ENCODE measurements at places on chromosomes 13 and 19.

- no peak for DNase-seq
These were observed 5.0 kb downstream of the PAK4 start for GRCh38 chr19:39130337-39131254.

DNA sequence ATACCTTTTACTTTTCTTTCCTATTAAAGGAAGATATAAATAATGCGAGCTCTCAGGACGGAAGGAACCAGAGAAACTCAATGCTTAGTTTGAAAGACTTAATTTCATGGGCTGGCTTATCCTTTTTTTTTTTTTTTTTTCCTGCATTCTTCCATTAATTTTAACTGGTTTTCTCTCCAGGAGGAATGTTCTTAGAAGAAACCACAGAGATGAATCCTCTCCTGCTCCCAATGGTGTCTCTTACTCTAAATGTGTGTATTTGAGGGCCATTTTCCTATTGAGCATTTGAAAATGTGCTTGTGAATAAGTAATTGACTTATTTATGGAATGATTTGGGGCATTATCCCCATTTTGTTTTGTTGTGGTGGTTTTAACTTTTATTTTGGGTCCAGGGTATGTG lies 494.9 kb downstream of the FOXO1 start:
- no peak for DNase-seq

DNA sequence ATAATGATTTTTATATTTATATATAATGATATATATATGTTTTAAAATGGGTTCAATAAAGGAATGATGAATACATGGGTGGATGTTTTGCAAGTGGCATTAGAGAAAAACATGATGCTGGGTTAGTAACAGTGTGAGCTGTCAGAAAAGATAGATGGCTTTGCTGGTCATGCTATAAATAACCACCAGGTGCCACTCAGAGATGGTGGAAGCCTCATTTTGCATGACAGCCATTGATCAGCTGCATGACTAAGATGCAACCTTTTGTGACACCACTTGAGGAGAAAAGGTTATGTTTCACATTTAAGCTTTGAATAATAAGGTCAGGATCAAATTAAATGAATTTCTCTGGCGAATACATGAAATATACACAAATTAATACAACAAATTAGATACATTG lies 737.7 kb downstream of the PCDH9 start:
- no peak for DNase-seq

DNA sequence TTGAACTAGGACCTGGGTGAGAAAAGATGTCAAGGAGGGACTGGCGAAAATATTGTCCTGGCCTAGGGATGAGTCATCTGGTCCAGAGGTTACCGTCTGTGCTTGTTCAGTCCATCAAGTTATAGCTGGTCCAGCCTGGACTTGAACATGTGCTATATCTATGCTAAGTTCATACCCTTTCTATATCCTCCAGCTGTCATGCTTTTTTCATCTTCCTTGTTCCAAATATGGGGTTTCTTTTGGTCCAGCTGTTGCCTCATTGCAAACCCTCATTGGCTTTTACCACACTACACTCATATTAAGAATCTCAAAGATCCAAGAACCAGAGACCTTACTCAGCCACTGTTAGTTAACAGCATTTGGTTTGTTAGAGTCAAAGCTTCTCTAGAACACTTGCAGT lies 19.1 kb upstream of the KLF12 start:
- DNase-seq: no peak

DNA sequence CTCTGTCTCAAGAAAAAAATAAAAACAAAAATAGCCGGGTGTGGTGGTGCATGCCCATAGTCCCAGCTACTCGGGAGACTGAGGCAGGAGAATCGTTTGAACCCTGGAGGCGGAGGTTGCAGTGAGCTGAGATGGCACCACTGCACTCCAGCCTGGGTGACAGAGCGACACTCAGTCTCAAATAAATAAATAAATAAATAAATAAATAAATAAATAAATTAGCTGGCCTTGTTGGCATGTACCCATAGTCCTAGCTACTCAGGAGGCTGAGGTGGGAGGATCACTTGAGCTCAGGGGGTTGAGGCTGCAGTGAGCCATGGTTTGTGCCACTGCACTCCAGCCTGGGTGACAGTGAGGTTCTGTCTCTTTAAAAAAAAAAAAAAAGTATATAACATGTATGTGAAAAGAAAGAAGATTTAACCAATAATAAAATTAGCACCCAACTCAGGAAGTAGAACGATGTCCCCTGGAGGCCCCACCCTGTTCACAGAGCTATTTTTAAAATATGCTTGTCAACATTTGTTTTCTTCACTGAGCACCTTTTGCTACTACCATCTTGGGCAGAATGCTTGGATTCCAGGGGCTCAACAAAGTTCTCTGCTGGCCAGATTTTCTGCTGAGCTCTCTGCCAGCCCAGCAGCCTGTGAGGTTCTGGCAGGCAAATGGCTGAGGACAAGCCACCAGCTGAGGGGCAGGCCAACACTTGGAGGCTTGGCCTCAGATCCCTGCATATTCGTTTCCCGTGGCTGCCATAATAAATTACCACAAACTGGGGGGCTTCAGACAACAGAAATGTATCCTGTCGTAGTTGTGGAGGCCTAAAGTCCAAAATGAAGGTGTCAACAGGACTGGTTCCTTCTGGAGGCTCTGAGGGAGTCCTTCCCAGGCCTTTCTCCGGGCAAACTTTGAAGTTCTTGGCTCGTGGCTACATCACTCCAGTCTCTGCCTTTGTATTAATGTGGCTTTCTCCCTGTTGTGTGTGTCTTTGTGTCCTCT lies 5.2 kb downstream of the SLC25A42 start:
- DNase-seq: no peak

- no peak for DNase-seq
These were observed 416.2 kb downstream of the DIAPH3 start for GRCh38 chr13:59747529-59747928.

DNA sequence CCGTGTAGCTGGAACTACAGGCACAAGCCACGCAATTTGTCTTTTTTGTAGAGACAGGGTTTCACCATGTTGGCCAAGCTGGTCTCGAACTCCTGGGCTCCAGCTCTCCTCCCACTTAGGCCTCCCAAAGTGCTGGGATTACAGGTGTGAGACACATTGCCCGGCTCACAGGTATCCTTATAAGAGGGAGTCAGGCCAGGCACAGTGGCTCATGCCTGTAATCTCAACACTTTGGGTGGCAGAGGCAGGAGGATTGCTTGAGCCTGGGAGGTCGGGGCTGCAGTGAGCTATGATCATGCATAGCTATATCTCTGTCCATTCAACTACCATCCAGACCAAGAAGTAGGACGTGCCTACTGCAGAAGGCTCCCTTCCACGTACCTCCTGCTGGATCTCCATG lies 10.2 kb upstream of the IGLON5 start:
- DNase-seq: no peak

- DNase-seq: no peak
These were observed 125.3 kb downstream of the TSHZ3 start for GRCh38 chr19:31223740-31224534.

DNA sequence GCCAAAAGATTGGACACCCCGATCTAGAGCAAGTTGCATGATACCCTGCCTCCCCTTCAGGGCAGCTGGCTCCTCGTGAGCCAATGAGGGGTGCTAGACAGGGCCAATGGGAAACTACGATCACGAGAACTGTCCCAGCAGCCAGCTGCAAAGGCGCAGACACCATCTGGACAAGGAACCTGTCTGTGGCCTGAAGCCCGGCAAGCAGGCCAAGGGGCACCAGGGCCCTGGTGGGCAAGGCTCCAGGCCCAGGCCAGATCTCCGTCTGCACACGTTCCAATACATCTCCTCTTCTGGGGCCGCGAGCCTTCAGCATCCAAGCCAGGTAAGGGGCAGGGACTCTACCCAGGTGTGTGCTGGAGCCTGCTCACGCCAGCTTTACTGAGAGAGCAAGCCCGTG lies 20.2 kb downstream of the MED26 start:
- DNase-seq: no peak

DNA sequence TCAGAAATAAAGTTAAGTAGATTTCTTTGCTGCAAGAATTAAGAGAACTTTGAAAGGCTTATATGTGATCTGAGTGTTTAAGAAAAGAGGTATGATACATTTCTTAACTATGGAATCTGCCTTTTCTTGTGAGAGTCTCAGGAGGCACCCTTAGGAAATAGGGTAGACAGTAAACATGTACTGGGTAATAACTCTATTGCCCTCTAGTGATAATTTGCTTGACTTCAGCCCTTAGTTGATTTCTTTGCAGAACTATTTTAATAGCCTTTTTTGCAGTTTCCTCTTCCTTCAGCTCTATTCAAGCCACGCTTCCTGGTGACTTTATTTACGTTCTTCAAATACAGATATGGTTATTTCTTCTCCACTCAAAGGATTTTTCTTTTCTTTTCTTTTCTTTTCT lies 37.0 kb upstream of the CCNA1 start:
- no peak for DNase-seq

DNA sequence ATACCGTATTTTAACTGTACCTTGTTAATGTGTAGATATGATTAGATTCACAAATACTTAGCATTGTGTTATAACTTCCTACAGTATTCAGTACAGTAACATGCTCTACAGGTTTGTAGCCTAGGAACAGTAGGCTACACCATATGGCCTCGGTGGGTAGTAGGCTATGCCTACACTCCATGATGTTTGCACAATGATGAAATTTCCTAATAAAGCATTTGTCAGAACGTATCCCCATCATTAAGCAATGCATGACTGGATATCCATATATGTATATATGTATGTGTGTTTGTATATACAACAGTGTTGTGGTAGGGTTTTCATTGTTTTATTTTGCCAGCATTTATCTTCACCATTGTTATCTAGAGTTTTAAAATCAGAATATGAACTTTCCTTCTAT lies 119.4 kb downstream of the SLC7A1 start:
- DNase-seq: no peak

GRCh38 chr13:35744566-35745178 lies 268.2 kb upstream of the MAB21L1 start:
- no peak for DNase-seq

GRCh38 chr13:29453617-29454011 lies 141.9 kb downstream of the SLC7A1 start:
- DNase-seq: no peak

DNA sequence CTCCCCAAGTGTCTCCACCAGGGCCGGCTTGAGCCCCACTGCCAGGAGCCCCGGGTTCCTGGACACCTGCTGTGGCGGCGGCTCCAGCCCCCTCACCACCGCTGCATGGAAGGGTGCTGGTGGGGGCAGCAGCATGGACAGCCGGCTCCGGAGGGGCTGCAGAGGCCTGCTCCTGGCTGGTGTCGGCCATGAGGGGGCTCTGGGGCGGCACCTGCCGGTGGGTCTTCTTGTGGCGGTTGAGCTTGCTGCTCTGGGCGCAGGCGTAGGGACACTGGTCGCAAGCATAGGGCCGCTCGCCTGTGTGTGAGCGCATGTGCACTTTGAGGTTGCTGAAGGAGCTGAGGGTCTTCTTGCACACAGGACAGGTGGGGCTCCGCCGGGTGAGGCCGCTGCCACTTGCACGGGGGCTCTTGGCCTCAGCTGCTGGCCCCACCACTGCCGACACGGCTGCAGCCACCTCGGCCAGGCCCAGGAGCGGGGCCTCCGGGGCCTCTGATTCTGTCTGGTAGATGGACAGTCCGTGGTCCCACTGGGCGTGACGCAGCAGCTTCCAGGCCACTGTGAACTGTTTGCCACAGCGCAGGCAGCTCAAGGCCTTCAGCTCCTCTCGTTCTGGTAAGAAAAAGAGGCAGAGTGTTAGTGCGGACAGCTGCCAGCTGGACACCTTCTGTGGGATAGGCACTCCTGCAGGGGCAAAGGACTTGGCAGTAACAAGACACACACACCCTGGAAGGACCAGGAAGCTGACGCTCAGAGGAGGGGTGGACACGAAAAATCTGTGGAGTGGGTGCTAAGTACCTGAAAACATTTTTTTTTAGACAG lies 4.1 kb downstream of the ZNF296 start:
- no peak for DNase-seq

DNA sequence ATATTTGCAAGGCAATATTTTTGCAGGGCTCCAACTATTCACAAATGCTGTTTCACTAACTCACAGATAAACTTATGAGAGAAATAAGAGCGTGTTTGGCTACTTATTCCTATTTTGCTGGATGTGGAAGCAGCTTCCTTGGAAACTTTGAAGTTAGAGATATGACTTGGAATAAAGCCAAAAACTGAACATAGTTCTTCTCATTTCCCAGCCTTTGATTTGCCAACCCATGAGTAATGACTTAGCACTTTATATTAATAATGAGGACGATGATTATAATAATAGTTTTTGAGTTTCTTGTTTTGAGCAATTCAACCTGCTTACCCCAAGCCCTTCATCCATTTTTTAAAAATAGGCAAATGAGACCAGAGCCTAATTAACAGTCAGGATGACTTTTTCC lies 47.7 kb downstream of the SLC10A2 start:
- DNase-seq: no peak

- no peak for DNase-seq
These were observed 61.4 kb upstream of the SLITRK1 start for GRCh38 chr13:83943530-83944279.

GRCh38 chr13:82898586-82898985 lies 983.7 kb downstream of the SLITRK1 start:
- no peak for DNase-seq

- no peak for DNase-seq
These were observed 39.0 kb downstream of the C1QTNF9 start for GRCh38 chr13:24348385-24348784.

DNA sequence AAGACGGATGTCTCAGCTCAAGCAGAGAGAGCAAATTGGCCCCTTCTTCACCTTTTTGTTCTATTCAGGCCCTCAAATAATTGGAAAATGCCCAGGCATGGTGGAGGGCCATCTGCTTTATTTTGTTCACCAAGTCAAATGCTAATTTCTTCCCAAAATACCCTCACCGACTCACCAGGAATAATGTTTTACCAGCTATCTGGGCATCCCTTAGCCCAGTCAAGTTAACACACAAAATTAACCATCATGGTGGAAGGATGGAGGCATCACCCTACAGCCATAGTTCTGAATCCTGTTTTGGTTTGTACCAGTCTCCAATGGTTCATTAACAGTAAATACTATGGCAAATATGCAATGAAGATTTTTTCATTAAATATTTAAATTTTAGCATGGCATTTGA lies 51.7 kb upstream of the SERP2 start:
- DNase-seq: no peak

- DNase-seq: no peak
These were observed 26.7 kb upstream of the CSNK1A1L start for GRCh38 chr13:37132211-37132610.

- no peak for DNase-seq
These were observed 13.5 kb upstream of the OR7D2 start for GRCh38 chr19:9165261-9165660.

DNA sequence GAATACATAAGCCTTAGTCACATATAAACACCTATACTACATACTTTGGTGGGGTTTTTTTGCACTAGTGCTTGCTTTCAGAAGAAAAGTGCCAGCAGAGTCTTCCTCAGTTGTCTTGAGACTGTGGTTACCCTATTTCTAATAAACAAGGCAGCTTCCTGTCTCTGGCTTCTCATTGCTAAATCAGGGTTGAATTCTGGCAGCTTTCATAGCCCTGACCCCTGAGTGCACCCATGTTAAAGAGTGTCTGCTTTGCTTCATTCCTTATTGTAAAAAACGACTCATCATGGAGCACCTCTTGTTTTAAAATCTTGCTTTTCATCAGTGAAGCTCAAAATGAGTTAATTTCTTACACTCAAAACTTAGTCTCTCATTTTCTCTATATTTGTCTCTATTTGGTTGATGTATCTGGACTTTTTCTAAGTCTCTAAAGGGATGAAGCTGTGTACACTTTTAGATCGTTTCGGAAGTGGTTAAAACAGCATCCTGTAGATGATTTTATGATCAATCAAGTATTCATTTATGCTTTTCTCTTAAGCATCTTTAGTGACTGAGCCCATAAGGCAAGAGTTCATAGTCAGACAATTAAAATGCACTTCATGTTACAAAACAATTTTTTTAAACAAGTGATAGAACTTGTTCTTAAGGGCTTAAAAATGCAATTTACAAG lies 72.1 kb downstream of the KLF12 start:
- no peak for DNase-seq

GRCh38 chr13:52452470-52452869 lies 2.0 kb upstream of the VPS36 start:
- DNase-seq: no peak
